ENCODE measurements at places on chromosomes 12 and 14. TPM values are rescaled to one million over a fixed set of nuclear protein-coding genes. Genes with fewer than 3 reads are reported as not detected.

Gene CCDC38
- not detected for total RNA-seq

Gene B3GNT4
- 1.4 TPM for total RNA-seq

Gene TEX52
- total RNA-seq, result 0.40 TPM

Gene PZP
- not detected for total RNA-seq

Gene ADAM21
- total RNA-seq, result not detected

Gene NACA
- 793 TPM for total RNA-seq

Gene TMCC3
- 0.60 TPM for total RNA-seq

Gene AHNAK2
- not detected for total RNA-seq

Gene BLOC1S1
- total RNA-seq, result 158 TPM

Gene PPP1R12A
- 90.8 TPM for total RNA-seq

Gene PAPLN
- total RNA-seq, result 0.45 TPM

Gene DNAJC22
- total RNA-seq, result not detected

Gene STXBP6
- not detected for total RNA-seq

Gene GPR65
- 21.9 TPM for total RNA-seq

Gene OR4K1
- total RNA-seq, result not detected

Gene TAS2R8
- not detected for total RNA-seq

Gene FAM90A1
- total RNA-seq, result 0.10 TPM

Gene FBLN5
- total RNA-seq, result 2.6 TPM

Gene FGD4
- total RNA-seq, result 0.66 TPM

Gene DPPA3
- not detected for total RNA-seq

Gene BORCS5
- 18.8 TPM for total RNA-seq

Gene SPX
- total RNA-seq, result not detected

Gene P3H3
- total RNA-seq, result not detected

Gene MANSC1
- total RNA-seq, result 0.13 TPM

Gene COX8C
- total RNA-seq, result not detected

Gene C1QL4
- not detected for total RNA-seq

Gene DTX1
- not detected for total RNA-seq

Gene SOAT2
- 10.8 TPM for total RNA-seq

Gene SLCO1B1
- not detected for total RNA-seq

Gene PIP4K2C
- total RNA-seq, result 17.9 TPM

Gene MSRB3
- not detected for total RNA-seq

Gene CCND2
- total RNA-seq, result 572 TPM

Gene CIROP
- not detected for total RNA-seq

Gene GSG1
- total RNA-seq, result not detected

Gene CEP290
- total RNA-seq, result 10.6 TPM

Gene LHX5
- not detected for total RNA-seq

Gene PELI2
- 0.57 TPM for total RNA-seq

Gene LRRC10
- total RNA-seq, result not detected

Gene TMEM30B
- 0.66 TPM for total RNA-seq

Gene GLI1
- total RNA-seq, result 1.9 TPM

Gene ACSM4
- total RNA-seq, result not detected

Gene SCN8A
- 1.6 TPM for total RNA-seq

Gene SCFD1
- 58.1 TPM for total RNA-seq

Gene MAP3K9
- total RNA-seq, result 6.7 TPM

Gene POU6F1
- total RNA-seq, result 1.3 TPM

Gene KRT79
- not detected for total RNA-seq

Gene WSCD2
- total RNA-seq, result not detected

Gene CKAP4
- total RNA-seq, result 0.47 TPM

Gene OR6C4
- total RNA-seq, result not detected

Gene ETFBKMT
- 1.0 TPM for total RNA-seq

Gene RIN3
- total RNA-seq, result 85.6 TPM

Gene AQP6
- total RNA-seq, result not detected

Gene NEUROD4
- not detected for total RNA-seq

Gene OR11H6
- total RNA-seq, result not detected

Gene LRRC43
- total RNA-seq, result not detected

Gene GNPNAT1
- total RNA-seq, result 16.3 TPM

Gene LBHD2
- not detected for total RNA-seq

Gene EIF2B1
- total RNA-seq, result 70.2 TPM

Gene SDR9C7
- total RNA-seq, result not detected

Measured in activated CD8-positive, alpha-beta T cell treated with anti-CD3 and anti-CD28 coated beads, Interleukin-2, amount 10 ng/mL, durations not matched to agents 7 days and 5 days (primary cell).